ENCODE measurements at places on chromosomes 3 and 15. TPM values are rescaled to one million over a fixed set of nuclear protein-coding genes. Genes with fewer than 3 reads are reported as not detected.

DNA sequence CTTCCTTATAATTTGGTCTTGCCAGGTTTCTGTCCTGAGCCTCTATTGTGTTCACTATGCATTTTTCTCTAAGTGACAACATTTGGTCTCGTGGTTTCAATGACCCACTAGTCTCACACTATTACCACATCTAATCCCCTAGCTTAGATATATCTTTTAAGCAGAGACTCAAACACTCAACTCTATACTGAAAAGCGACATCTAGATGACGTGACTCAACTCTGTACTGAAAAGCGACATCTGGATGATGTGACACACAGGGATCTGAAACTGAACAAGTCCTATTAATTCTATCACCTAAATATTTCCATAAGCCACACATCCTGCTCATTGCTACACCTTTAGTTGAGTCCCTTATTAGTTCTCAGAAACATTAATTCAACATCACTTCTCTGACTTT lies 141.7 kb upstream of the MBNL1 start:
- no peak for DNase-seq

The SIDT1 gene
- 14.8 TPM for total RNA-seq

The AAGAB gene
- total RNA-seq, result 66.6 TPM

GRCh38 chr3:39038165-39038564 lies 13.6 kb downstream of the SCN11A start:
- DNase-seq, result no peak

DNA sequence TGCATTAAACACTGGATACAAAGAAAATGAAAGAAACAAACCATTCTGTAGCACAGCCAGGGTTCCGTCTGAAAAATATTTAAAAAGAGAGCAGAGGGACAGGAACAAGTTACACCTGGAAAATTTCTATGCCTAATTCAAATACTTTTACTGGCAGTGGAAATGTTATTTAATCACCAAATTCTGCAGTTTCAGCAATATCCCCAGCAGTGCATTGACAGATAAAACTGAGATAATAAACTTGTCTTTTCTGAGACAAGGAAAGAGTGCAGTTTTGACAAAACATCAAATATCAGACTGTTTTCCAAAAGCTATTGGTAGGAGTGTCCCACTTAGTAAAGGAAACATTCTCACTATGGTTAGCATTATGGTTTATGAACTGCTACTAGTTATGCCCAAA lies 173.4 kb upstream of the FAM3D start:
- DNase-seq, result no peak

DNA sequence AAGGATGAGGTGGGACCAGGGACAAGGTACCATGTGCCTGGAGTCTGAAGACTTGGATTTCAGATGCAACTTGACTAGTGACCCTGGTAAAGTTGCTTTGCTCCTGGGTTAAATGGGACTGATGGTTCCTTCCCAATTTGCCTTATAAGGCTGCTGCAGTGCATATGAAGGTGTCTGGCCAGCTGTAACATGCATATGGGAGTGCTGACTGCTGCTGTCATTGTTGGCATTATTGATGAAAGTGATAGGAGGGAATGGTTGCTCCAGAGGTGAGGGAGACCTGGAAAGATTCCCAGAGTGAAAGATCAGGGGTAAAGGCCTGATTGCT lies 20.5 kb downstream of the CYP8B1 start:
- DNase-seq, result no peak

The CORO2B gene
- not detected for total RNA-seq

DNA sequence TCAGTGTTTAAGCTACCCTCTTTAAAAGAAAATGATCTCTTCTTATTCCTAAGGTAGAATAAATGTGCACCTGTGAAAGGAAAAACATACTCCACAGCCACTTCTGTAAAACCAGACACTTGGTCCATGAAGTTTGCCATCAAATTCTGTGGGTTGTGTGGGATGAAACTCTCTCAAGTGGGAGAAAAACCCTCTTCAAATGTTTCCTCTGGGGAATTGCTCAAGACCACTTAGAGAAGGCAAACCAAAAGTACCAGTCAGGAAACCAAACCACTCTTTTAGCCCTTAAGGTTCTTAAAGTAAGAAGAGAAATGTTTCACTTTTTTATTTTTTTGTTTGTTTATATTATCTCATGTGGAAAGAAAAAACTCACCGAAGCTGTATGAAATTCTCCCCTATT lies 1.2 kb downstream of the COL8A1 start:
- DNase-seq, result no peak

GRCh38 chr3:131962982-131963381 lies 71.8 kb downstream of the CPNE4 start:
- DNase-seq, result no peak

- DNase-seq, result no peak
These were observed 124.4 kb downstream of the SHOX2 start for GRCh38 chr3:157981819-157982218.

GRCh38 chr15:92409521-92409920 lies 15.8 kb downstream of the ST8SIA2 start:
- no peak for DNase-seq

The NR2E3 gene
- total RNA-seq, result not detected

All from CD8-positive, alpha-beta memory T cell (primary cell).